Subcutaneous preadipocyte (primary cell): ENCODE measurements at places on chromosomes 12 and 14. TPM values are rescaled to one million over a fixed set of nuclear protein-coding genes. Genes with fewer than 3 reads are reported as not detected.

OR6C68 gene
- total RNA-seq: not detected in 2 replicates

VRTN gene
- total RNA-seq: not detected in 2 replicates

TBX3 gene
- 79.4 and 113 TPM in 2 replicates for total RNA-seq

CLEC9A gene
- not detected in 2 replicates for total RNA-seq

MYO1A gene
- total RNA-seq: 0.73 TPM in 1 of 2 replicates, not detected in the other

PTGES3 gene
- total RNA-seq: 83.4 and 102 TPM in 2 replicates

ENDOU gene
- 0.37 and 1.6 TPM in 2 replicates for total RNA-seq

CD4 gene
- under 0.01 and 0.73 TPM in 2 replicates for total RNA-seq

EPYC gene
- total RNA-seq: not detected in 2 replicates

LYSET gene
- total RNA-seq: 3.7 and 7.2 TPM in 2 replicates

RFX4 gene
- total RNA-seq: not detected in 2 replicates

JDP2 gene
- 22.4 and 25.8 TPM in 2 replicates for total RNA-seq

KRT72 gene
- not detected in 2 replicates for total RNA-seq

MYRFL gene
- total RNA-seq: not detected in 2 replicates

GLT1D1 gene
- not detected in 2 replicates for total RNA-seq

APOF gene
- total RNA-seq: not detected in 2 replicates

PRH2 gene
- total RNA-seq: not detected in 2 replicates

CLEC6A gene
- not detected in 2 replicates for total RNA-seq

PPP1R3E gene
- total RNA-seq: 3.7 and 4.3 TPM in 2 replicates

TMEM253 gene
- under 0.01 TPM in 1 of 2 replicates, not detected in the other for total RNA-seq

HVCN1 gene
- total RNA-seq: 0.98 and 1.5 TPM in 2 replicates
